AG10803 (cell line): ENCODE measurements at places on chromosomes 5 and 9.

DNA sequence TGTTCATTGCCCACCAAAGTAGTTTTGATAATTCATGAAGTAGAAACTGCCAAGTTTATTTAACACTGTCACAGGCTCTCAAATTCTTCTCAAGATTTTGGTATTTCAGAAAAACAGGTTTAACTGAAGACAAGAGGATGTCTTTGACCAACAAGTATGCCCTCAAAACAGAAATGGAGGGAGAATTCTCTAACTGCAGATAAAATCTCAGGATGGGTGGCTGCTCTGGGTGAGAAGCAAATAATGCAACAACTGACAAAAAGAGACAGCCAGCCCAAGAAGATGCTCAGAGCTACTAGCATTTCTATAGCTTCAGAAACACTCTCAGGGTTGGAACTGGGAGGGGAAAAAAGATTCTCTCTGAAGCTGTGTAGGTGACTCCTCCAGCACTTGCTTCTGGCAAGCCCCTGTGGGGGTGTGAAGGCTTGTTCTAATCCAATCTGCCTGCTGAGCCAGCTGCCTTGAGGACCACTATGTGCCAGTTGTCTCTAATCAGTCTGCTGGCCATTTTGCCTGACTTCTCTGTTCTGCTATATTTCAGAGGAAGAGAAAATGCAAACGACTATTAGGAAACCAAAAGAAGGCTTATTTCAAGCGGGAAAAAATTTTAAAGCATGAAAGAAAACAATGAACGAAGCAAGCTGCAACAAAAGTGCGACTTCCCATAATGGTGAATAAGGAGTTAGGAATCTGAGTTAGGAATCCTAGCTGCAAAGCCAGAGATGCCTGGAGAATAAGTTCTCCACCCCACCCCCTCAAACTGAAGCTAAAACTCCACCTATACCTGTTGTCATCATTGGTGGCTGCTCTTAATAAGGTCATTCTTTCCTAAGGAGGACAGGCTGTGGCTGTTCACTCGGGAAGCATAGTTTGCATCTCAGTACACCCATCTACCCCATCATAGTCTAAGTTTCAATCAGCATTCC, 147.5 kb downstream of the GNAQ start:
- peak; percentile 39 for DNase-seq

DNA sequence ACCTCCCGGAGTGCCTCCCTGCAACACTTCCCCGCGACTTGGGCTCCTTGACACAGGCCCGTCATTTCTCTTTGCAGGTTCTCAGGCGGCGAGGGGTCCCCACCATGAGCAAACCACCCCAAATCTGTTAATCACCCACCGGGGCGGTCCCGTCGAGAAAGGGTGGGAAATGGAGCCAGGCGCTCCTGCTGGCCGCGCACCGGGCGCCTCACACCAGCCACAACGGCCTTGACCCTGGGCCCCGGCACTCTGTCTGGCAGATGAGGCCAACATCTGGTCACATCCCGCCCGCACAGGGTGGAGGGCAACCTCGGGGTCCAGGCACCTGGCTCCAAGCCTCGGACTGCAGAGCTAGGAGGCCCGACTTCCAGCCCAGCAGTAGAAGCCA, 776 bp upstream of the TERT start:
- no peak for DNase-seq

DNA sequence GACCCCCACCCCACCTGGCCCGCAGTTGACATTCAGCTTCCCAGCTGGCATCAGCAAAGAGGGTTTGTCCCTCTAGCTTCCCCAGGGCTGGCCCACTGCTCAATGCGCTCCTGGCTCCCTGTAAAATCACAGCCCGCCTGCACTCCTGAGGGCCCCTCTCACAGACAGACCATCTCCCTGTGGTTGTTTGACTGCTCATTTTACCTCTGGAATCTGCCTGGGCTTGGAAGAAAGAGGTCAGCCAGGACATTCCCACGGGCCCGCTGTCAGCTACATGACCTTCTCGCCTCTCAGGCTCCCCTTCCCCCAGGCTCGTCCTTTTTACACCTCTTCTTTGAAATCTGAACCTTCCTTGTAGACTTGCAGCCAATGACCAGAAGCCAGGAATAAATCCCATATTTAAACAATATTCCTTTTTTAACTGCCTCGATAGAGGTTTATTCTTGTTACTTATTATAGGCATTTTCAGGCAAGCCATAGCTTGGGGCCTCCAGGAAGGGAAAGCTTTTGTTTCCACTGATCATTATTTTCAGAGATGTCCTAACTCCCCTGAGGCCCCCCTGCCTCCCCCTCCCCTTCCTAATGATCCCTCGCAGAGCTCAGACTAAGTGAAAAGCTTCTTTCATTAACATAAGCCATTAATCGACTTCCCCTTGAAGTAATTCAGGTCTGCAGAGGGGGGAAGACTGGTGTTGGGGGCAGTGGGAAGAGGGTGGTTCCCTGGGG, 76.3 kb upstream of the IQGAP2 start:
- DNase-seq: no peak

DNA sequence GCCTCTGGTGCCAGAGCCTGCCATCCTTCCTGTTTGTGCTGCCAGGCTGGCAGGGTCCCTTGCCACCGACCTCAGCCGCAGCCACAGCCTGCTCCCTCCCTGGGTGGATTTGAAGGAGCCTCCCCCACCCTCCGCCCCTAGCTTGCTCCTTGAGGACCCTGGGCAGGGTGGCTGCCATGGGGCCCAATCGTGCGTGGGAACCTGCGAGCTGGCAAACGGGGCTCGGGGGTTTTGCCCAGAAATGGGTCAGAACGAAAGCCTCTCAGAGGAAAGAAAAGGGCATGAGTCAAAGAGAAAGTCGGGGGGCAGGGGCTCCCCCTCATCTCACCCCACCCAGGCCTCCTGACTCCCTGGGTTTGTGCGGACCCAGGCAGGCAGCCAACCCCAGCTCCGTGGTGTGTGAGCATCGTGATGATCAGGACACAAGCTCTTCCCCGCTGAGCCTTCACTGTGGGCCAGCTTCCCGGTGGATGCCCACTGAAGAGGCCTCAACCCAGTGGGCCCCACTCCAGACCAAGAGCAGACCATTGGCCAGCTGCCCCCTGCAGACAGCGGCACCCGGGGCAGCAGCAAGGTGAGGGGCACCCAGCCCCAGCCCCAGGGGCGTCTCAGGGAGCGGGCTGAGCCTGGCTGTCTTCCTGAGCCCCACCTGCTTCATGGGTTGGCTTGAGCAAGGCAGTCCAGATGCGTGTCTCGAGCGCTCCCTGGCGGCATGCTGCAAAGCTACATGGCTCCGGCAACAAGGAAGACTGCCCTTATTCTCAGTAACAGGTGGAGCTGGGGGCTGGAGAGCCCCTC, 3.0 kb upstream of the FUT7 start:
- peak; percentile 75 for DNase-seq

- DNase-seq: no peak
Observed at GRCh38 chr5:73437777-73438644, 10.6 kb downstream of the FOXD1 start.

DNA sequence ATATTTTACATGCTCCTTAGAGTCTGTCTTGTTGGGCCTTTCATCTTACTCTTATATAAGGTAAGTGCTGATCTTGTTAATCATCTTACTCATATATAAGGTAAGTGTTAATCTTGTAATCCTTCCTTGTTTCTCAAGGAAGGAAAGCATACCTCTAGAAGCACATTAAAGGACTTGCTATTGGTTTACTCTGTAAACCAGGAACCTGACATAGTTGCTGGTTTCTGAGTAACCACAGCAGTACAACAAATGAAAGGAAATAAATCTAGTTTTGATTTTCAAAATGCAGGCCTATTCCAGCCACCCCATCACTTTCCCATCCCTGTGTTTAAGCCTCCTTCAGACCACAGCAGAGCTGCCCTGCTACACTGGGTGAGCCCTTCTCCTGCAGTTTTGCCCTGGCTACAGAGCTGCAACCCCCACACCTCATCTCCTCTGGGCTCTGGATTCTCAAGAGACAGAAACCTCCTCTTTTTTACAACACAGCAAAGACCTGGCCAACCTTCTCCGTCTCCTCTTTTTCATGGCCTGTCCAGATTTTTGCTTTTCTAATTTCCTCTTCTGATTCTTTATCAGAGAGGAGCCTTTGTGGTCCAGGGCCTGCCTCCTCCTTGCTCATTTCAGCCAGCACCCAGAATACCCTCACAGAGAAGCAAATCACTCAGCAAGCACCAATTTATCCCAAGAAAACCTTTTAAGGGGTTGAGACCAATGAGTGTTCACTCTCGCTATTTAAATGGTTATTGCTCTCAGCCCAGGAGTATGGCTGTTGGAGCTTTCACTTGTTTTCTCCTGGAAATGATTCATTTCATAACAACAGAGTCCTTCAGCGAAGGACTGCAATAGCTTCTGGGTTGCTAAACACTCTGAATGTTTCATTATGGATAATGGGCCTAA, 103.2 kb downstream of the FSTL4 start:
- DNase-seq: no peak

GRCh38 chr5:59661954-59662615, 231.4 kb downstream of the PDE4D start:
- no peak for DNase-seq

GRCh38 chr9:100088202-100088601, 10.6 kb downstream of the ERP44 start:
- no peak for DNase-seq

- DNase-seq: no peak
Observed at GRCh38 chr5:62059960-62060359, 246.0 kb upstream of the KIF2A start.

GRCh38 chr5:88872971-88873370, 10.0 kb downstream of the MEF2C start:
- DNase-seq: no peak

DNA sequence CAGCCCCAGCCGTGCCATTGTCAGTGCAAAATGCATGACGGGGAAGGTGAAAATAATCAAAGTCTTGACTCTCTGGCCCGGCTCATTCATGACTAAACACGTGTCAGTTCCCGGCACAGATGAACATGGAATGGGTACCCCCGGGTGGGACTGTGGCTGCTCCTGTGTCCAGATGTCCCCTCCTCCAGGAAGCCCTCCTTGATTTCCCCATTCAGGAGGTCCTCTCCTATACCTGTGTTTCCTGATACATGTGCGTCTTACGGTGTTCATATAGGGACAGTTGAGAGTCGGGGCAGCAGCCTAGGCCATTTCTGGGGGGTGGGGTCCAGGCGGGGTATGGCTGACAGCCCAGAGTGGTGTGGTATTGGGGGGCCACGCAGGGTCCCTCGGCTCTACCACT, 19.5 kb downstream of the RXRA start:
- DNase-seq: no peak

DNA sequence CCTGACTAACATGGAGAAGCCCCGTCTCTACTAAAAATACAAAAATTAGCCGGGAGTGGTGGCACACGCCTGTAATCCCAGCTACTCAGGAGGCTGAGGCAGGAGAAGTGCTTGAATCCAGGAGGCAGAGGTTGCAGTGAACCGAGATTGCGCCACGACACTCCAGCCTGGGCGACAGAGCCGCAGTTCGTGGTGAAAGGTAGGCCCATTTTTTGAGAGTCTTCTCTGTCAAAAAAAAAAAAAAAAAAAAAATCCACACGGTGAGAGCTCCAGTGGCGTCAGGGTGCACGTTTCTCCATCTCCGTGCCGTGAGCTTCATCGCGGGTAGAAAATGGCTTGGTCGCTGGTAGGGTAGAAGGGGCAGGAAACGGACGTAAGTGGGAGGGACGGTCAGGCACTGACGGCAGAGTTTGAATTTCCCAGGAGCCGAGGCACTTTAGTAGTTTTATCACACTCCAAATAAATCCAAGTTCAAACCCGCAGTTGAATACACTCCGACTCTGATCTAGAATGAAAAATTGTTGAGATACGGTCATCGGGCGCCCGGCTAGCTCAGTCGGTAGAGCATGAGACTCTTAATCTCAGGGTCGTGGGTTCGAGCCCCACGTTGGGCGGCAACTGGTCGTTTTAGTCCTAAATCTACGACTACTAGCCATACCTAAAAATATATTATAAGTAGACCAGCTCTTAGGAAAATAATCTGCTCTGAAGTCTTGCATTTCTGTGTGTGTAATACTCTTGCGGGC, 2.4 kb upstream of the TRIM7 start:
- DNase-seq: peak; percentile 92

- DNase-seq: no peak
Observed at GRCh38 chr5:58069016-58069705, 390.7 kb downstream of the PLK2 start.

- peak; percentile 25 for DNase-seq
Observed at GRCh38 chr9:133238272-133238850, 29.3 kb upstream of the OBP2B start.

DNA sequence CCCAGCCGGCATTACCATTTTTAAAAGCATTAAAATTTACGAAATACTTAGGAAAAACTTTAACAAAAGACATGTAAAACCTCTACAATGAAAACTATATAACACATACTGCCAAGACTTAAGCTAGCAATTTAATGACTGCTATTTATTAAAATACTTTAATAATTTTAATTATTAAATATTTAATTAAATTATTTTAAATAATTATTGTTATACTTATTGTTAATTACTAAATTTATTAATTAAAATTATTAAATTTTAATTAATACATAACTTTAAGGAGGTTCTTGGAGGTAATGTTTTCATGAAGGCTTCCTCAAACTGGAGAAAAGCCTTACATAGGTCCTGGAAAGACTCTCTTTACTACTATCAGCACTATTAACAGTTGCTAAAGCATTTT, 47.5 kb downstream of the C5orf22 start:
- no peak for DNase-seq

GRCh38 chr5:77356740-77357139, 135.4 kb downstream of the WDR41 start:
- peak; percentile 68 for DNase-seq

- DNase-seq: no peak
Observed at GRCh38 chr9:111542497-111543254, 17.7 kb downstream of the ZNF483 start.

GRCh38 chr5:158839638-158840037, 260.1 kb downstream of the EBF1 start:
- DNase-seq: no peak

GRCh38 chr5:32852976-32853375, 141.9 kb downstream of the NPR3 start:
- peak; percentile 31 for DNase-seq

DNA sequence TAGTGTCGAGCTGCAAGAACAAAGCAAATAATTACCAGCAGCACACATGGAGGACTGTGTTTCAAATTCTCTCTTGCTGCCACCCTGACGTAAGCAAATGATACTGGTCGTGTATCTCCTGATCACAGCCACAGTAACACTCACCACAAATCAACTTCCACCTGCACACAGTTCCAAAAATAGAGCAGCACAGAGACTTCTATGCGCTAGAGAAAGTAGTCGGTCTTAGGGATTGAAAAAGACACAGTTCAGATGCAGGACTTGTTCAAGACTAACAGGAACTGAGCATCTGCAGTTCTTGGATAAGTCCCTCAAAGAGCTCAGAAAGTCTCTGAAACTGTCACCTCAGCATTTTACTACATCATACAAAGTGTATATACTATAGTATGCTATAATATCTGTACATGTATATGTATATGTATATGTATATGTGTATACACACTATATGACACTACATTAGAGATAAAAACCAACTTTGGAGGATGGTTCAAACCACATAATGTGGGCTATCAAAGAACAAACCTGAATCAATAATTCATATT, 279.0 kb downstream of the GLIS3 start:
- no peak for DNase-seq

- DNase-seq: no peak
Observed at GRCh38 chr9:114105236-114105635, 6.1 kb upstream of the KIF12 start.

- DNase-seq: peak; percentile 96
Observed at GRCh38 chr5:158382473-158382872, 523.5 kb upstream of the CLINT1 start.
